ENCODE measurements at places on chromosomes 1 and 21.

DNA sequence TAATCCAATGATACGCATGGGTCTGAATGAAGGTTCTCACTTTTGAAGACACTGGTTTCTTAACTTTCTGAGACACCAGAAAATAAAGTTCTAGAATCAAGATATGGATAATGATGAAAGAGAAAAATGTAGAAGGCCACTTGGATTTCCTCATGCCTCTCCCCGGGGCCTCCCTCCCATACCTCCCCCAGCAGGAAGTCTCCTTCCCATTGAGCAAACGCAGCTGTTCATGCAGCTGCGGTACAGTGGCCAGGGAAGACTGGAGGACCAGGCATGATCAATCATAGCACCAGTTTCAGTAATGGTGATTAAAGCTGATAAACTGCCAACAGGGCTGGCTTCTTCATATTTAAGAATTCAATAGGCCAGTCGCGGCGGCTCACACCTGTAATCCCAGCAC lies 10.9 kb upstream of the UBR4 start:
- DNase-seq: no peak

- no peak for DNase-seq
These were observed 77.1 kb downstream of the PGBD5 start for GRCh38 chr1:230349020-230349393.

- no peak for DNase-seq
These were observed 15.2 kb downstream of the H6PD start for GRCh38 chr1:9249534-9250410.

DNA sequence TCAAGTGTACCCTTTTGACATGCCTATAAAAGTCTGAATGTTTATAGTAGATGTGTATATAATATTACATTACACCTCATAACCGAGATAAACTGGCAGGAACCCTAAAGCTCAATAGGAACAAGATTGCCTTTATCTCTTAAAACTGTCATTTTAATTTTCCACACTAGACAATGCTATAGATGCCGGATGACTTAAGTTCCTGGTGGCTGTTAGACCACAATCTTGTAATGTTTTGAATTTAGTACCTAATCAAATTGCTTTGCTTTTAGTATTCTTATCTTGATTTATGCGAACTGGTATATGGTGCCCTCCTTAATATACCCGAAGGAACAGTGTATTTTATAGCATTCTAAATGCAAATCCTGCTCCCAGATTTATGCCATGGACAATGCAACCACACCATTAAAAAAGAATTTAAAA lies 1397.0 kb upstream of the ADGRL4 start:
- DNase-seq: no peak

- peak; percentile 43 for DNase-seq
These were observed at the start of gene ETNK2 for GRCh38 chr1:204151552-204152309. Gene ETNK2, minus strand, starts transcription at chr1:204152044. Its CDS starts 192 bp downstream, at chr1:204151852.
